ENCODE measurements at places on chromosomes 2 and 18. TPM values are rescaled to one million over a fixed set of nuclear protein-coding genes. Genes with fewer than 3 reads are reported as not detected.

Gene ACAA2
- total RNA-seq: 79.8 TPM

Gene TET3
- total RNA-seq: 5.4 TPM

Gene ERCC3
- 24.4 TPM for total RNA-seq

Gene LIPG
- total RNA-seq: 1.3 TPM

Gene CDK5R2
- not detected for total RNA-seq

Gene BAZ2B
- total RNA-seq: 90.0 TPM

Gene NAPG
- total RNA-seq: 35.8 TPM

Gene WDPCP
- total RNA-seq: 23.7 TPM

Gene GAL3ST2
- not detected for total RNA-seq

Gene IL36G
- total RNA-seq: not detected

Gene SOCS6
- 19.7 TPM for total RNA-seq

Gene ZNF396
- total RNA-seq: 0.99 TPM

Gene STK16
- 21.6 TPM for total RNA-seq

Gene THSD7B
- total RNA-seq: under 0.01 TPM

Gene C2orf80
- not detected for total RNA-seq

Gene TMX3
- total RNA-seq: 31.4 TPM

Gene SLC19A3
- total RNA-seq: 0.40 TPM

Gene HOXD4
- 0.66 TPM for total RNA-seq
